NCI-H748 treated with DMSO at 0.1 percent for 48 hours (cell line): ENCODE measurements at places on chromosomes 1 and 21.

- DNase-seq: no peak
These were observed 58.7 kb upstream of the APOBEC4 start for GRCh38 chr1:183711741-183712361.

- DNase-seq: no peak
These were observed 32.9 kb downstream of the RASAL2 start for GRCh38 chr1:178126741-178127185.

DNA sequence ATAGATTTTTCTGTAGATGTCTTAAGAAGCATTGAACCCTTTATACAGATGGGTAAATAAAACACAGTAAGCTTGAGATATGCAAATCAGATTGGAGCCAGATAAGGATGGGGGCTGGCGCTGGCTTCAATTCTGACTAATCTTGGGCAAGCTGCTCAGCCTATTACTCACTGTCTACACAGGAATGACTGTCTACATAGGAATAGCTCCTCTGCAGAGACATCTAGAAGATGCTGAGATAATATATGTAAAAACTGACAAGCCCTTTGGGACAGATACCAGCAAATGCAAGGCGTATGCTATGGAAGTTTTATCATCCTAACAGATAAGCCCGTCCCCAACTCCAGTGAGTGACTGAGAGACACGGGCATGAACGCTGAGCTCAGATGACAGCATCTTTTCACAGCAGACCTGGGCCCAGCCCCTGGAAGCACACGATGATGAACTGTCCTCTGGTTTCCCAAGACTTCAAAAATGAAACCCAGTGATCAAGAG lies 1.7 kb downstream of the CLDN14 start:
- no peak for DNase-seq

- DNase-seq: no peak
These were observed 13.6 kb downstream of the OXCT2 start for GRCh38 chr1:39757501-39757900.

DNA sequence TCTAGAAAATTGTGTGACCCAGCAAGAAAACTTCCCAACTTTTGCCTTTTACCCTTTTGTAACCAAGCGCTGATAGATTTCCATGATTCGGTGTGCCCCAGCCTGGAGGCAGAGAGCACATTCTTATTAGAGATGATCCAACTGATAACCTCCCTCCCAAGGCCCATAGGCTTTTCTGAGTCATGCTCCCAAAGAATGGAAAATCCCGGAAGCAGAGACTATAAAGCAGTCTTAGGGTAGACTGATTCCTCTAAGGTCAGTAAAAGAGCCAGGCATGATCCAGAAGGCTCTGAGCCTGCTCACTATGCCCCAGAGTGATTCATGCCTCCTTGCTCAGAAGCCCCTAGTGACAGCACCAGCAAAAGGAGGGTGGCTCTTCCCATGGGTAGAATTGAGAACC lies 4.3 kb downstream of the CAMK1G start:
- DNase-seq: no peak

DNA sequence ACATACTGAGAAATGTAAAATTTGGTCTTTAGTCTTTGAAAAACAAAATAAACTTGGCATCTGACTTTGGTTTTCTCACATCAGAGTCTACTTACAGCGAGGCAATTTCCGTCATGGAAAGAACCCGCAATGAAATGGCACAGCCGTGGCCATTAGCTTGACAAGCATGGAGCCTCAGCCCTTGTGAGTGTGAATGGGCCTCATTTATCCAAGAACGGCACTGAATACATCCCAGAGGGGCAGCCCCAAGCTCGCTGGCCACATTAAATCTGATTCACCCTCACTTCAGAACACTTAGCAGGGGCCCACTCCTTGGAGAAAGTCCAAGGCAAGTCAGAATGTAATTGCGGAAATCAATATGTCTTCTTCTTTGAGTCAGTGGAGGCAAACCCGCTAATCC lies 64.8 kb downstream of the ERG start:
- no peak for DNase-seq
